ENCODE measurements at places on chromosomes 7 and 10. TPM values are rescaled to one million over a fixed set of nuclear protein-coding genes. Genes with fewer than 3 reads are reported as not detected.

GRCh38 chr10:13769946-13770345 lies 183.2 kb downstream of the PRPF18 start:
- H3K4me1 ChIP-seq, result peaks cover 27% of the 10 kb centered on the region
- peaks cover 7% of the 10 kb centered on the region for H3K36me3 ChIP-seq
- no peak for DNase-seq
- peak overlapping the region; percentile 6 for H3K27ac ChIP-seq
- H3K4me3 ChIP-seq, result no peak overlapping the region
- H3K27me3 ChIP-seq, result peaks cover 18% of the 10 kb centered on the region

DNA sequence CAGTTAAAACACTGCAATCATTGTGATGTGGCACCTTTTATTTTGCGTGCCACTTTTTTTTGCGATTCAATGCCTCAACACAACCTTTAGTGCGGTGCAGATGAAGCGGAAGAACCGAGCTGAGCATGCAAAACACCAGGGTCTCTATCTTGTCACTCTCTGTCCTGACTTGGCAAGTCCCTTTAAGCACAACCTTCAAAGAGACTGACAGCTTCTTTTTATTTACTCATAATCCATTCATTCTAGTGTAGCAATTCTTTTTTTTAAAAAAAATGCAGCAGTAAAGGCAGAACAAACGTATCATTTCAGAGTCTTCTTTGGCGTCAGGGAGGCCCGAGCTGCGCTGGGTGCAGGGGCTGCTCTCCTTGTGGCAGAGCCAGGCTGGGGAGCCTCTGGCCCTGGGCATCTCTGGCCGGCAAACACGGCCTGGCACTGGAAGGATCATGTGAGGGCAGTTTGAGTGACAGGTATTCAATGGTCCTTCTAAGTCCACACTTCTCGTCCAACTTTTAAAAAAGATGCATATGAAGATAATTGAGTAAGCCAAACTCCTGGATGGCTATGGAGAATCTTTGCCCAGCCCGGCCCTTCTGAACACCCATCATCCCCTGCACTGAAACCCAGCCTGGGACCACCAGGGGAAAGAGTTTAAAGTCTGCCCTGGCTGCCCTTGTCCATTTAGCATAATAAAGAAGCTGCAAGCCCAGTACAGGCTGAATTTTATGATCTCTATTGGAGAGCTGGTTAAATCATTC lies 3.9 kb downstream of the PTF1A start:
- peak overlapping the region; percentile 52 for H3K27ac ChIP-seq
- DNase-seq, result no peak
- peak overlapping the region; percentile 51 for H3K4me3 ChIP-seq
- H3K27me3 ChIP-seq, result peaks cover 66% of the 10 kb centered on the region
- peaks cover 6% of the 10 kb centered on the region for H3K36me3 ChIP-seq

The C10orf62 gene
- 0.96 TPM for total RNA-seq

The HOXA3 gene
- 85.5 TPM for total RNA-seq

- no peak overlapping the region for H3K27ac ChIP-seq
- DNase-seq, result no peak
- H3K27me3 ChIP-seq, result no peaks in the 10 kb centered on the region
- H3K36me3 ChIP-seq, result peaks cover 6% of the 10 kb centered on the region
- no peaks in the 10 kb centered on the region for H3K4me1 ChIP-seq
These were observed 621.9 kb downstream of the ACTR3B start for GRCh38 chr7:153381275-153382040.

- no peak overlapping the region for H3K4me3 ChIP-seq
- no peak for DNase-seq
- no peak overlapping the region for H3K27ac ChIP-seq
- H3K4me1 ChIP-seq, result peaks cover 4% of the 10 kb centered on the region
- no peaks in the 10 kb centered on the region for H3K27me3 ChIP-seq
These were observed 307.4 kb upstream of the LRGUK start for GRCh38 chr7:133819695-133820094.

GRCh38 chr10:29636178-29636577 lies 1.4 kb upstream of the SVIL start:
- peak overlapping the region; percentile 95 for H3K27ac ChIP-seq
- peaks cover 31% of the 10 kb centered on the region for H3K4me1 ChIP-seq
- peak overlapping the region; percentile 75 for H3K4me3 ChIP-seq
- peaks cover 17% of the 10 kb centered on the region for H3K36me3 ChIP-seq
- no peak for DNase-seq

GRCh38 chr10:14879124-14879927 lies 660 bp downstream of the SUV39H2 start:
- peaks cover 4% of the 10 kb centered on the region for H3K36me3 ChIP-seq
- H3K4me1 ChIP-seq, result peaks cover 19% of the 10 kb centered on the region
- peak overlapping the region; percentile 99 for H3K27ac ChIP-seq
- peak overlapping the region; percentile 94 for H3K4me3 ChIP-seq
- no peak for DNase-seq
- no peaks in the 10 kb centered on the region for H3K27me3 ChIP-seq

The TBXAS1 gene
- 12.5 TPM for total RNA-seq

DNA sequence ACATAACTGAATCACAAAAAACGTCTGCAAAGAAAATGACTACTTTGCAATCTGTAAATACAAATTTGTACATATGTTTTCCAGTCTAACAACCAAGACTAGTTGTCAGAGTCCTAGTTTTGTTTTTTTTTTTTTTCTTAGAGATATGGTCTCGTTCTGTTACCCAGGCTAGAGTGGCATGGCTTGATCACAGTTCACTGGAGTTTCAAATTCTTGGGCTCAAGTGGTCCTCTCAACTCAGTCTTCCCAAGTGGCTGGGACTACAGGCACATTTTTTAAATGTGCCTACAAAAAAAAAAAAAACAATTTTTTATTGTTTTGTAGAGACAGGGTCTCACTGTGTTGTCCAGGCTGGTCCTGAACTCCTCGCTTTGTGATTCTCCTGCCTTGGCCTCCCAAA lies 70.8 kb downstream of the ORC5 start:
- H3K36me3 ChIP-seq, result peaks cover 7% of the 10 kb centered on the region
- DNase-seq, result no peak
- H3K27me3 ChIP-seq, result no peaks in the 10 kb centered on the region

GRCh38 chr10:680146-680545 lies 9.3 kb downstream of the DIP2C start:
- H3K4me3 ChIP-seq, result no peak overlapping the region
- peaks cover 4% of the 10 kb centered on the region for H3K4me1 ChIP-seq
- no peaks in the 10 kb centered on the region for H3K27me3 ChIP-seq

- peaks cover 15% of the 10 kb centered on the region for H3K27me3 ChIP-seq
- H3K4me3 ChIP-seq, result no peak overlapping the region
- H3K4me1 ChIP-seq, result no peaks in the 10 kb centered on the region
- DNase-seq, result no peak
These were observed 111.6 kb downstream of the ARHGAP22 start for GRCh38 chr10:48493083-48493871.

The FGL2 gene
- not detected for total RNA-seq

The CYP2E1 gene
- total RNA-seq, result 1.4 TPM

The LGI1 gene
- not detected for total RNA-seq

The CALCR gene
- total RNA-seq, result not detected

DNA sequence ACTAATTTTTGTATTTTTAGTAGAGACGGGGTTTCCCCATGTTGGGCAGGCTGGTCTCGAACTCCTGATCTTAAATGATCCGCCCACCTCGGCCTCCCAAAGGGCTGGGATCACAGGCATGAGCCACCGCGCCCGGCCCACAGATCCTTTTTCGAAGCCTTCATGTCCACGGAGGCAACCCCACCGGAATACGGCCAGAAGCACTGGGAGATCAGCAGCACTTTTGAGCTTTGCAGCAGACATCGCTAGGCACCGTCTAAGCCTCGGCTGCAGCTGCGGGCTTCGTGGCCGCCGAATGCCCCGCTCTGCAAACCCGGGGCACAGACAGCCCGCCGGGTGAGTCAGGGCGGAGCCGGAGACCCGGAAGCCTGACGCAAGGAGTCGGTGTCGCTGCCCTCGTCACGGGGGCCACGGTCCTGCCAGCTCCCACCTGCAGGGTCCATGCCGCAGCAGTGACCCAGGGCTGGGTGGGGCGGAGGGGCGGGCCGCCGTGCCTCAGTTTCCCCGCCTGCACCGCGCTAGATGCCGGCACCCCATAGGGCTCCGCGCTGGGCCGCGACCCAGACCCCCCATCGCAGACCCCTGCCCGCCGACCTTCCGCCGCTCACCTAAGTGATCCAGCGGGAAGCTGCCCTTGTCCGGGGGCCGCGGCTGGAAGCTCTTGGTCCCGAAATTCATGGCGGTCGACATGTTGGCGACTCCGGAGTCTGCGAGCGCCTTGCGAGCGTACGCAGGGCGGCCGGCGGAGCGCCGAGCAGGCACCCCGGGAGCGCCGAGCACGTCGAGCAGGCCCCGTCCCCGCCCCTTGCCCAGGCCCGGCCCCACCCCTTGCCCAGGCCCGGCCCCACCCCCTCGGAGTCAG lies at the start of gene COX19:
COX19 (minus strand) TSS at position 730 of the 862 bp plus-strand sequence; CDS start at position 690, 40 bp downstream.
- peak within 1 kb of the TSS; percentile 87 for H3K4me3 ChIP-seq
- no peaks in the 10 kb centered on the region for H3K27me3 ChIP-seq
- peaks cover 32% of the 10 kb centered on the region for H3K4me1 ChIP-seq
- H3K27ac ChIP-seq, result peak within 1 kb of the TSS; percentile 98
- H3K36me3 ChIP-seq, result peaks cover 6% of the 10 kb centered on the region

The KLLN gene
- total RNA-seq, result 0.87 TPM

GRCh38 chr7:156673454-156673853 lies 32.9 kb downstream of the RNF32 start:
- peaks cover 6% of the 10 kb centered on the region for H3K4me1 ChIP-seq
- H3K36me3 ChIP-seq, result peaks cover 54% of the 10 kb centered on the region
- H3K4me3 ChIP-seq, result no peak overlapping the region
- no peak for DNase-seq
- H3K27me3 ChIP-seq, result no peaks in the 10 kb centered on the region

DNA sequence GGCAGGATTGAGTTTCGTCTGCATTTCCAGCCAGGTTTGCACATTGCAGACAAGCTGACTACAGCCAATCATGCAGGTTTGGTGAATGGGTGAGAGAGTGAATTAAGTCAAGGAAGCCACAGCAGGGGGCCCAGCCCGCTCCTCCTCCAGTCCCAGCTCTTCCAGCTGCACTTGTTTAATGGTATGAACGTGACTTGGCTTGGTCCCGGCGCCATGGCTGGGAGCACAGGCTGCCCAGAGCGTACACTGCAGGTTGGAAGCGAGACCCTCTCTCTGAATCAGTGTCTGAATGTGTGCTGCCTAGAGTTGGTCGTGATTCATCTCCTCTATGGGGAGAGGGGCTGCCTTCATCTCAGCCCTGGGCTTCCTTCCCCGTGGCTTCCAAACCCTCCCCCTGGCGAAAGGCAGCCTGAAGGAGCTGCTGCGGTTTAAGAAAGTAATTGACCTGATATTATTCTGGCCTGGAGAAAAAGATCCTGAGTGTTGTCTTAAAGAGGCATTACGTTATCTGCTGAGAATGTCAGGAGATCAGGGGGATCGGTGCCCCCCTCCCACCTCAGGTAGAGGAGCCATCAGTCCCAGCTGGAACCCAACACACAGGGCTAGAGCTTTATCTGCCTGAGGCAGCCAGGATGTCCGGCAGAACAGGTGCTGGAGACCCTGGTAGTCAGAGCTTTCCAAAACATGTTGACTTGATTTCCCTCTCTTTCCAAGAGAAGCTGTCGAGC lies 132.1 kb downstream of the COL26A1 start:
- DNase-seq, result no peak
- peaks cover 3% of the 10 kb centered on the region for H3K4me1 ChIP-seq
- peak overlapping the region; percentile 14 for H3K27ac ChIP-seq
- no peaks in the 10 kb centered on the region for H3K27me3 ChIP-seq
- no peak overlapping the region for H3K4me3 ChIP-seq

GRCh38 chr7:41590986-41591385 lies 111.9 kb downstream of the INHBA start:
- no peak overlapping the region for H3K27ac ChIP-seq
- H3K27me3 ChIP-seq, result no peaks in the 10 kb centered on the region
- no peak overlapping the region for H3K4me3 ChIP-seq
- no peaks in the 10 kb centered on the region for H3K4me1 ChIP-seq
